Bronchial smooth muscle cell (primary cell): ENCODE measurements at places on chromosomes 3 and 15. TPM values are rescaled to one million over a fixed set of nuclear protein-coding genes. Genes with fewer than 3 reads are reported as not detected.

The A4GNT gene
- total RNA-seq = not detected in 2 replicates

The GRM2 gene
- total RNA-seq = under 0.01 TPM in 2 replicates

The HYAL2 gene
- total RNA-seq = 62.7 and 75.0 TPM in 2 replicates

The RGMA gene
- total RNA-seq = 1.1 and 1.9 TPM in 2 replicates

The MYZAP gene
- under 0.01 and 0.17 TPM in 2 replicates for total RNA-seq

The PIF1 gene
- total RNA-seq = 4.3 and 7.7 TPM in 2 replicates

The CCNB2 gene
- total RNA-seq = 4.6 and 8.5 TPM in 2 replicates

The GP5 gene
- total RNA-seq = under 0.01 and 0.09 TPM in 2 replicates

The SHC4 gene
- total RNA-seq = 4.2 and 5.0 TPM in 2 replicates

The TARS3 gene
- total RNA-seq = 11.2 and 11.4 TPM in 2 replicates

The TM6SF1 gene
- total RNA-seq = 1.9 and 2.0 TPM in 2 replicates

The CA12 gene
- total RNA-seq = 47.5 and 101 TPM in 2 replicates

The GOLGA6D gene
- under 0.01 TPM in 1 of 2 replicates, not detected in the other for total RNA-seq

The PDHB gene
- total RNA-seq = 49.2 and 82.1 TPM in 2 replicates

The MESP1 gene
- total RNA-seq = 0.17 and 0.79 TPM in 2 replicates

The NECTIN3 gene
- total RNA-seq = 30.7 and 40.4 TPM in 2 replicates

The TEX55 gene
- not detected in 2 replicates for total RNA-seq

The HGD gene
- total RNA-seq = 0.26 and 0.32 TPM in 2 replicates

The GOLGA8Q gene
- total RNA-seq = 2.8 and 4.1 TPM in 2 replicates

The PRR23E gene
- not detected in 2 replicates for total RNA-seq

The SERINC4 gene
- not detected in 2 replicates for total RNA-seq

The RPP25 gene
- total RNA-seq = 0.34 and 1.4 TPM in 2 replicates

The CHRD gene
- 1.1 and 6.1 TPM in 2 replicates for total RNA-seq

The MOBP gene
- total RNA-seq = under 0.01 TPM in 1 of 2 replicates, not detected in the other

The FAM174B gene
- 2.0 and 4.1 TPM in 2 replicates for total RNA-seq

The BNC1 gene
- total RNA-seq = 1.7 and 4.3 TPM in 2 replicates

The HRH1 gene
- 22.5 and 38.1 TPM in 2 replicates for total RNA-seq

The TJP1 gene
- 30.8 and 37.8 TPM in 2 replicates for total RNA-seq

The BLOC1S6 gene
- total RNA-seq = 55.5 and 62.3 TPM in 2 replicates
